Motor neuron (in vitro differentiated cells): ENCODE measurements at places on chromosomes 4 and X.

DNA sequence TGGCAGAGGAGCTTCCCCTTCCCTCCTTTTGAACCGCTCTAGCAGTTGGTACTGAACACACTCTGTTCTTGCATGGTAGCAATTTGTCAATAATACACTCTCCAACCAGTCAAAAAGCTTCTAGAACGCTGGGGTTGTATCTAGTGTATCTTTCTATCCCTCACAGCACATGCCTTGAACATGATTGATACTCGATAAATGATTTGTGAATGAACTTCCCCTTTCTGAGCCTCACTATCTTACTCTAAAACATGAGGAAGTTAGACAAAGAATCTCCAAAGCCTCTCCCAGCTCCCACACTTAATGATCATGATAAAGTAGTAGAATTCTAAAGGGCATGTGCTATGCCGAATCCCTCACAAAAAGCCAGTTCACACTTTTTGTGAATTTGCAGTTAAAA, 64.4 kb downstream of the DLG3 start:
- ATAC-seq, result no peak

DNA sequence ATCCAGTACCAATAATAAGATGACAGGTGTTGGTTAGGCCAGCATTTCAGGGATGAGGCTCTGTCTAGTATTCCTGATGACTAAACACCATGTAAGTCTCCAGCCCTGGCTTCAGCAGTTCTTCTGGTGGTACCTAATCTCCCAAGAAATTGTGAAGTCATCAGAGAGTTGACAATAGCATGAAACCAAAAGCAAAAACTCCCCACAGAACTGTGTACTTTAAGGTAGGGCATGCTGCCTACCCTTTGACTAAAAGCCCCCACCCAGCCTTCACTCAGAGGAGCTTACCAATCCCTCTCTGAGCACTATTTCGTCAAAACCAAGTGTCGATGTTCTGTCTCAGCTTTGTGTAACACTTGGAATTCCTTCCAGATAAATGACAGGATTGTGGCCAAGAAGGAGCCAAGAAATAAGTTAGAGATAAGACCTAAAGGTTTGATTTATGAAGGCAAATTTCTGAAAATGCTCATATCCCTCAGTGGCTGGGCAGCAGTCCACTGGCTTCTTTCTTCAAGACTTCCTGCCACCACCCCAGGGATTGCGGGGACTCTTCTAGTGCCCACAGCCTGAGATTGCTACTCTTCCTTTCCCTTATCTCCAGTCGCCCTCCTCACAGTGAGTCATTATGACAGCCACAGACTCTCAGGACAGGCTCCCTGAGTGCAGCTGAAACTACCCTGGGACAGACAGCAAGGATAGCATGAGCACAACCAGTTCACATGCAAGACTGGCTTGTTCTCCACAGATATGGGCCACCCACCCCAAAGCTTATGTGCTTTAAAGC, 67.3 kb upstream of the LHFPL1 start:
- no peak for ATAC-seq

- no peak for ATAC-seq
Measured at GRCh38 chrX:21674430-21675186, 16.5 kb upstream of the KLHL34 start.

- no peak for ATAC-seq
Measured at GRCh38 chrX:136272325-136272724, 21.1 kb upstream of the MAP7D3 start.

GRCh38 chr4:163042306-163042705, 124.4 kb downstream of the NAF1 start:
- no peak for ATAC-seq
